ENCODE measurements at places on chromosomes 6 and 20. TPM values are rescaled to one million over a fixed set of nuclear protein-coding genes. Genes with fewer than 3 reads are reported as not detected.

TNFRSF6B gene
- 0.36 TPM for total RNA-seq

CDH26 gene
- not detected for total RNA-seq

DPPA5 gene
- total RNA-seq = not detected

GLP1R gene
- total RNA-seq = not detected

PGC gene
- not detected for total RNA-seq

DEF6 gene
- 0.72 TPM for total RNA-seq

NKX2-4 gene
- total RNA-seq = not detected

BCAS1 gene
- not detected for total RNA-seq

DDX43 gene
- total RNA-seq = not detected

LHFPL5 gene
- total RNA-seq = not detected

EYA4 gene
- total RNA-seq = not detected

PROKR2 gene
- total RNA-seq = 0.10 TPM

GRCh38 chr20:8208226-8208625, 76.2 kb downstream of the PLCB1 start:
- DNase-seq = no peak

GRCh38 chr20:3839328-3839727, 7.3 kb upstream of the MAVS start:
- no peak for DNase-seq

DNA sequence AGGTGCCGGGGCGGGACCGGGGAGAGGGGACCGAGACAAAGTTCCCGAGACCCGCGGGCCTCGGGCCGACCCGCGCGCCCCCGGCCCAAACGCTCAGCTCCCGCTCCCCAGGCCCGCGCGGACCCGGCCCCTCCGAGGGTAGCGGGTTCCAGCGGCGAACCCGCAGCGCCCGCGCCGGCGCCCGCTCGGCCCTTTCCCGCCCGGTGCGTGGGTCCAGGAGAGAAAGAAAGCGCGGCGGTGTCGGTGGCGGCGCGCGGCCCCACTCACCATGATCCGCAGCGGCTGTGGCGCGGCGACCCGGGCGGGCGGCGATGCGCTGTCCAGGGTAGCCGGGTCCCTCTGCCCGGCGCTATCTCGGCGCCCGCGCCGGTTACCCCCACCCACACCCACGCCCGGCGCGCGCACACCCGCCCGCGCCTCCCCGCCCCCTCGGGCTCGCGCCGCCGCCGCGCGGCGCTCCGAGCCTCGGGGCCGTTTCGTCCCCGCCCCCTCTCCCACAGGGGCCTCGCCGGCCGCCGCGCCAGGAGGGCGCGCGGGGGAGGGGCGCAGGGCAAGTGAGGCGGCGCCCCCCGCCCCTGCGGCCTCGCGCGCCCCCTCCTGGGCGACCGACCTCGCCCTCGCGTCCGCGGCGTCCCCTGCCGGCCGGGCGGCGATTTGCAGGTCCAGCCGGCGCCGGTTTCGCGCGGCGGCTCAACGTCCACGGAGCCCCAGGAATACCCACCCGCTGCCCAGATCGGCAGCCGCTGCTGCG, at the start of gene ELOVL2:
ELOVL2 (minus strand) TSS at position 345 of the 751 bp plus-strand sequence; CDS start at position 270, 75 bp downstream.
- DNase-seq = peak; percentile 56

- no peak for DNase-seq
Measured at GRCh38 chr6:145235207-145235606, 500.1 kb downstream of the EPM2A start.

- DNase-seq = no peak
Measured at GRCh38 chr6:34836008-34836407, 44.1 kb downstream of the BLTP3A start.

- no peak for DNase-seq
Measured at GRCh38 chr6:43985329-43985728, 141.9 kb downstream of the MRPL14 start.

DNA sequence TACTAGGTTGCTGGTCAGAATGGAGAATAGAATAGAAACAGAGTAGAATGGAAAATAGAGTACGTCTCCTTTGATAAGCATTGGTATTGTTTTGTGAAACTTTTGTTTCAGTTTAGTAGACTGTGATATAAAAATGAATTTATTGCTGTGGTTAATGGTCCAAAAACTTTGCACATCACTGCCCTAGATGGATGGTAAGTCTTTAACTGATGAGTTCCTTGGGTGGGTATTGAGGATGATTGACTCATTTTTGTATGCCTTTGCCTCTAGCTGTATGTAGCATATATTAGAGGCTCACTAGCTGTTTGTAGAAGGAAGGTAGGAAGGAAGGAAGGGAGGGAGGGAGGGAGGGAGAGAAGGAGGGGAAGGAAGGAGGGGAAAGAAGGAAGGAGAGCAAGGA, 48.3 kb downstream of the ZDHHC14 start:
- no peak for DNase-seq

GRCh38 chr6:37679539-37680476, 17.9 kb downstream of the MDGA1 start:
- no peak for DNase-seq

DNA sequence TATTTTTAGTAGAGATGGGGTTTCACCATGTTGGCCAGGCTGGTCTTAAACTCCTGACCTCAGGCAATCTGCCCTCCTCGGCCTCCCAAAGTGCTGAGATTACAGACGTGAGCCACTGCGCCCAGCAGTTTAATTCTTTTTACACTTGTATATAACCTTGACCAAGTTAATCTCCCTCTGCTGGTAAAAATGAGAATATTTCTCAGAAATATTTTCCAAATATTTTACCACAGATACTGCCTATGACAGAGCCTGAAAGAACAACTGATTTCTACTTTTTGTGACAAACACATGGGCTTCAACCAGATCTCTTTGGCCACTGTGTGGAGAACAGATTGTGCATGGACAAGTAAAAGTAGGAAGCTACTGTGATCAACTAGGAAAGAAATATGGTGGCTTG, 21.2 kb upstream of the NHSL1 start:
- DNase-seq = peak; percentile 45

DNA sequence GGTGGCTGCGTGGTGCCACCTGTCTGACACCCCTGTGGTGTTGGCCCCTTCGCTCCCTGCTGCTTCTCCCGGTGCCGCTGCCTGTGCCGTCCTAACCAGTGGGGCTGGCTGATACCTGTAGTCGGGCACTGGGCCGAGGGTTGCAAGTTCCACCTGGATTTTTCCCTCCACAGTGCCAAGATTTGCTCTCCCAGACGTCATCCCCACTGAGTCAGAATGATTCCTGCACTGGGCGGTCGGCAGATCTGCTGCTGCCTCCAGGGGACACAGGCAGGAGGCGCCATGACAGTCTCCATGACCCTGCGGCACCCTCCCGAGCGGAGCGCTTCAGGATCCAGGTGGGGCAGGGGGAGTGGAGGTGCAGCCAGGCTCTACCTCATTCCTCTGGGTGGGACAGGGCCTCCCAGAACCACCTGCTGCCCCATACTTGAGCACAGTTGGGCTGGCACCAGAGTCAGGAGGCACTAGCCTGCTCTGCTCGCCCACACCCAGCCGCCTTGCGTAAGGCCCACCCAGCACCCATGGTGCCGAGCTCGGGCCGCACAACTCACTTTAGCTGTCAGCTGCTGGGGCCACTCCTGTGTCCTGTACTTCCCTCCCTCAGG, 60.2 kb downstream of the TCP11 start:
- DNase-seq = no peak

DNA sequence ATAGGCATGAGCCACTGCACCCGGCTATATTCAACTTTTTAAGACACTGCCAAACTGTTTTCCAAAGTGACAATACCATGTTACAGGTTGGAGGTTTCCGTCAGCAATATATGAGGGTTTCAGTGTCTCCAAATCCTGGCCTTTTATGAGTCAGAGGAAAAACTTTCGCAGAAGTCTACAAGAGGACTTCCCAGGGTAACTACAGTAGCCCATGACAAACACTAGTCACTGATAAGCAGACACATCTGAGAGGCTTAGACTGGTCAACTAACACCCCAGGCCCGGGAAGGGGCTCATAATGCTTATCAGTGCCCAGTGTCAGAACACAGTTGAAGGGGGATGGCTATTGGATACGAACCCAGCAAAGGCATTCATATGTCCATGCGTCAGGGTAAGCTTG, 85.4 kb downstream of the SOX4 start:
- DNase-seq = peak; percentile 40

DNA sequence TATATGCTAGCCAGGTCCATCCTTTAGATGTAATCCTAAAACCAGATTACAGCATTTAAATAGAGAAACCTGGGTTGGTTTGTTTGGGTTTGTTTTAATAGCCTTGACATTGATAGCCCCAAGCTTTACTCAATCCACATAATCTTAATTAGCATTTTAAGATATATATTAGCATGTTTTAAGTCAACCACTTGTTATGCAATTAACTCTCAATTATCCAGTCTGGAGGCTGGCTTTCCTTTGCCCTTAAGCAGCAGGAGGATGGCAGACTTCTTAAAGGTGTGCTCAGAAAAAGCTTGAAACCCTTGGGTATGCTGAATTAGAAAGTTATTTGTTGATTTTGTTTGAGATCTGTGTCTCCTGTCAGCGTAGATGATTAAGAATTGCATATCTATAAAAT, 46.3 kb upstream of the SMIM28 start:
- DNase-seq = no peak

DNA sequence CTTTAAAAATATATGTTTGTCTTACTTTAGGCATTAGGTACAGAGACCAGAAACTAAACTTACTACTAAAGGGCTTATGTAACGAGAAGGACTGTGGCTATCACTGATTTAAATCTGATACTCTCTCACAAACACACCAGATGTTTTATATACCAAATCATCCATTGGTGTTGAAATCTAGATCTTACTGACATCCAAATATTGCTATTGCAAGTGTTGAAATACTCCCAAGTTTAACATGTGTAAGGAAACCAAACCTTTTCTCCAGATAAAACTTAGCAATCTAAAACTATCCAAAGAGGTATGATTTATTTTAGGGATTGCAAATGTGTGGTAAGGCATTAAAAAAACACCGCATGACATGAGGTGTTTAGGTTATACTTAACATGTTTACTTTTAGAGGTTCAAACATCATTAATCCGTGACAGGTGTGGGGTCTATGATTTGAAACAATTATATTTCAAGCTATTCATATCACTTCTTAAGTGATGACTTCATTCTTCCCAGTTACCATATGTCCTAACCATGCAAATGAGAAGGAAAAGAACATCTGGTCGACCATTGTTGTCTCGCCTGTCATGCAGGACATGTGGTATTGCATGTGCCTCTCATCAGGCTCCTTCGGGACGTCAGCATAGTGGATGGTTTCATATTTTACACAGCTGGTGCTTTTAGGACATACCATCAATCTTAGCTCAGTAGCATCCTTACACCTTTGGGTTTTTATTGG, 168.3 kb upstream of the SPACA1 start:
- no peak for DNase-seq

GRCh38 chr20:19449051-19449450, 236.6 kb downstream of the SLC24A3 start:
- peak; percentile 83 for DNase-seq

DNA sequence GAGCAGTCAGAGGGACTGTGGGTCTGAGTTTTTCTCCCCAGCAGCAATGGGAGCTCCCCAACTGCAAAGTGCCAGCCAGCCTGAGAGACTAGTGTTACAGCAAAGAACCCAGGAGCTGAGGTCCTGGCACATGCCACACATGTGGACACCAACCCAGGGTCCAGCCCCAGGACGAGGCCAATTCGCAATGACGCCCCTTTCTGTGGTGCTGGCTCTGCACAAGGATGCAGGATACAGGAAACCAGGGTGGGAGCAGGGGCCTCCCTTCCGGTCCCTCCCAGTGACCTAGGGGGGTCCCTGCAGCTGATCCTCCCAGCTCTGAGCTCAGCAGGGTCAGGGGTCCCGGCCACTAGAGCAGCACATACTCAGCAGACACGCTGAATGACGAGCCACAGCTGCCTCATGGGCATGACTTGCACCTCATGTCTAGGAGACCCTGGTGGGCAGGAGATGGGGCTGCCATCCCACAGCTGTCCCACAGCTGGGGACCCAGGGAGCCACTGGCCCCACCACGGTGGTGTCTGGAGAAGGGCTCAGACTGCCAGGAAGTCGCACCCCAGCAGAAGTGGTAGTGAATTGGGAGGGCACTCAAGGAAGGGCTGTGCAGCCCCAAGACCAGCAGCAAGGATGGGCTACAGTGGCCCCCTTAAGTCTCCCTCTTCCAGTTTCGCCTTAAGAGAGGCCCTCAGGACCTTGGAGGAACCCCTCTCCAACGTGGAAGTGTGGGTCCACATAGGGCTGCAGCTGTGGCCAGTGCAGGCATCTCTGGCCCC, 3.6 kb downstream of the ARFRP1 start:
- DNase-seq = no peak

DNA sequence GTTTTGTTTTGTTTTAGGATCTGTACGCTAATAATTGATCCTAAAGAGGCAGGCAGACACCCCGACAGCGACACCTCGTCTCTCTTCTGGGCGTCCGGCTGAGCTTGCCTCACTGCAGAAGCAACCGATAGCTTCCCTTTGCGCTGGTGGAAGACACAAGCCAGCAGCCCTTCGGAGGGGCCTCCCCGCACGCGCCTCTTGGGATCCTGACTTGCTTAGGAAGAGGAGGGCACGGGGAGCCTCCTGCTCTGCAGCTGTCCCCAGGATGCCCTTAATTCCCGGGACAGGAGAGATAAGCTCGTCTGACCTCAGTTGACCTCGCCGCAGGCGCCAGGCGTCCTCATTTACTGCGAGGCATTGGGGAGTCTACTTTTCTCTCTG, 94.0 kb downstream of the CD83 start:
- DNase-seq = peak; percentile 59
